ENCODE measurements at places on chromosomes 6 and 20.

GRCh38 chr6:20061952-20062351 is 150.3 kb downstream of the MBOAT1 start:
- DNase-seq, result no peak

DNA sequence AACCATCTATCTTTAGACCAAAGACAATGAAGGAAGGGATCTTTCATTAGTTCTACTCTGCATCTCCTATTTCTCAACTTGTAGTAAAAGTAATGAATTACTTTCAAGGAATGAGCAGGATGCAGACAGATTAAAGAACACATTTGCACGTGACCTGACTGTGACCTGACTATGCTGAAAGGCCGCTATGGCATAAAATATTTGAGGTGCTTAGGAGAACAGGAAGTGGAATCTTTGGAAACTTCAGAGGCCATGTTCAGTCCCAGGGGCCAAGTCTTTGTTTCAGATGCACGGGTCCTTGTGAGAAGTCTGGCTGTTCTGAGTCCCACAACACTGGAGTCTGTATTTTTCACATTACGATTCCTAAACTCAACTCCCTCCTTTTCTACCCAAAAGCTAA is 41.0 kb downstream of the NINL start:
- no peak for DNase-seq

DNA sequence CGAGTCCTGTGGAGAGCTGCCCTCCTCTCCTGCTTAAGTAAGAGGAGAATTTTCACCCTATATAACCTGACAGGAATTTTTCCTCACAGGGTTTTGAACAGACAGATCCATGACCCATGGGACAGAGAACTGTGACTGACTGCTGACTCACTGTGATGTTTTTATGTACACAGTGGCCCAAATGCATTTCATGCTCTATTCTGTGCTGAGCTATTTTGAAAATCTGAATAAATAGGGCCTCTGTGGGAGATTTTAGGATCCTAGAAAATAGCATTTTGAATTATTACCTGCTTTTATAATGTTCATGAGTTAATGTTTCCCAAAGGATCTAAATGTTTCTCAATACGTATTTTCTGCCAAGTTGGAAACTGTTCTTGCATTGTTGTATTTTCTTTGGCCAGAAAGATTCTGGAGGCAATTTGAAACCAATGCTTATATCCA is 577.4 kb downstream of the HTR1B start:
- DNase-seq, result no peak

- DNase-seq, result no peak
Observed at GRCh38 chr6:143400258-143401067, 50.0 kb downstream of the ADAT2 start.

DNA sequence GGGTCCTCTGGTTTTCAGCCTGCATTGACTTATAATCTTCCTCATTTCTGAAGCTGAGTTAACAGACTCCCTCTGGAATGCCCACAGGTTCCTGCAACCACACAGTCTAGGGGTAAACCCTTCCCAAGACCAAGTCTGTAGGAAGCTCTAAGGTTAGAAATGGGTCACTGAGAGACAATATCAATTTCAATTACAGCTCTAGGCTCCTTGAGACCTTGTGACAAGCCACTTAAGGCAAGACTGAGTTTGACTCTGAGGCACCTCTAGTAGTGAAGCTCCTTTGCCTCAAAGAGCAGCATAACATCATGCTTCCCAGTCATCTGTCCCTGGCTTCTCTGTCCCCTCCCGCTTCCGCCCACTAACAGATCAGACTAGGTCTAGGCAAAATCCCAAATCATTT is 333.2 kb upstream of the JARID2 start:
- no peak for DNase-seq

DNA sequence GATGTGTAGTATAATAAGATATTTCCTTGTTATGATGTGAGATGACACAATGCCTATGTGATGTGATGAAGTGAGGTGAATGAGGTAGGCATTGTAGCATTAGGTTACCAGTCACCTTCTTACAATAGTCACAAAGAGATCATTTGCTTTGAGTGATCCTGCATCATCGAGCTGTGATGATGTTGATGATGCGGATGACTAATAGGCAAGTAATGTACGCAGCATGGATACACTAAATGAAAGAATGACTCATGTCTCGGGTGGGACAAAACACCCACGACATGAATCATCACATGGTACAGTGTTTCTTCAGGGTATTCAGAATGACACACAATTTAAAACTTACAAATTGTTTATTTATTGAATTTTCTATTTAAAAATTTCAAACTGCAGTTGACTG is 806.3 kb upstream of the GJE1 start:
- peak; percentile 28 for DNase-seq

GRCh38 chr6:34360556-34360955 is 31.9 kb downstream of the NUDT3 start:
- DNase-seq, result no peak
